ENCODE measurements at places on chromosomes 11 and 22. TPM values are rescaled to one million over a fixed set of nuclear protein-coding genes. Genes with fewer than 3 reads are reported as not detected.
A peak's percentile ranks its signal among the peaks of the same experiment; 100 is the strongest.

DNA sequence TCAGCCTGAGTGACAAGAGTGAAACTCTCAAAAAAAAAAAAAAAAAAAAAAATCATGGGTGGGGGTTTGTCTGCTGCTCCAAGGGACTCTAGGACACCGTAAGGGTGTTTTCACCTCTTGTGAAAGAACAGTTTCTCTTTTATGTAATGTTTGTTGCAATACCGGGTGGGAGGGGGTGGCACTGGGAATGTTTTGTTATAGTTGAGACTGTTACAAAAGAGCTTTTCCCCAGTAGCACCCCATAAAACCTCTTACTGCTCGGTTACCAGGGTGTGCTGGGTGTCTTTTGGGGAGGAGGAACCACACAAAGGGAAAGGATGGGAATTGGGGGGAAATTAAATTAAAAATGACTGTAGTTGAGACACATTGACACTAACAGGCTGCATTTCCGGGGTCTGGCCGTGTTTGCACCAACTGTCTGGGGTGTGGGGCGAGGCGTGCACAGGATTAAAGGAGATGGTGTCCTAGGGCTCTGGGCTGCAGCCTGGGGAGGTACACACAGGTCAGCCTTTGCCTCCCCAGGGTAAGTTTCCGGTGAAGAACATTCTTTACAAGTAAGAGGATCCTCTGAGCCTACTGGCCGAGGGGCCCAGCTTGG lies 1.6 kb downstream of the NFAM1 start:
- DNase-seq = peak; percentile 36

CARD16 gene
- total RNA-seq = 14.0 TPM

GRCh38 chr11:58597486-58598144 lies 18.8 kb downstream of the ZFP91 start:
- no peak for DNase-seq

- DNase-seq = no peak
These were observed 59.5 kb upstream of the SCUBE2 start for GRCh38 chr11:9150926-9151325.

OR8A1 gene
- not detected for total RNA-seq

OR52N4 gene
- not detected for total RNA-seq

- DNase-seq = no peak
These were observed 95.3 kb downstream of the CCDC83 start for GRCh38 chr11:85950317-85951048.

DNA sequence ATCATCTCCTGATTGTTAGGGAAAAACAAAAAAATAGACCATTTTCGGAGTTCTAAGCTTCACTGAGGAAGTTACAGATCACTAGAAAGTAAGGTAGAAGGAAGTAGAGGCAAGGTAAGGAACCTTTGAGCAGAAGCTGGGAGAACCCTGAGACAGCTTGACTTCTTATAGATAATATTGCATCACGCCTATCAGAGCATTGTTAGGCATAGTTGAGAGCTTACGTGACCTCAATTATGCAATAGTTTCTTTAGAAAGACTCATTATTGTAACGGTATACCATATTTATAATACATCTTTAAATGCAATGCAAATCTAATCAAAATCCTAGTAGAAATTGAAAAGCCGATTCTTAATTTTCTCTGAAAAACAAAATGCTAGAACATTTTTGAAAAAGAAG lies 4.9 kb downstream of the TBRG1 start:
- DNase-seq = peak; percentile 46

TRAF6 gene
- total RNA-seq = 9.2 TPM

DNA sequence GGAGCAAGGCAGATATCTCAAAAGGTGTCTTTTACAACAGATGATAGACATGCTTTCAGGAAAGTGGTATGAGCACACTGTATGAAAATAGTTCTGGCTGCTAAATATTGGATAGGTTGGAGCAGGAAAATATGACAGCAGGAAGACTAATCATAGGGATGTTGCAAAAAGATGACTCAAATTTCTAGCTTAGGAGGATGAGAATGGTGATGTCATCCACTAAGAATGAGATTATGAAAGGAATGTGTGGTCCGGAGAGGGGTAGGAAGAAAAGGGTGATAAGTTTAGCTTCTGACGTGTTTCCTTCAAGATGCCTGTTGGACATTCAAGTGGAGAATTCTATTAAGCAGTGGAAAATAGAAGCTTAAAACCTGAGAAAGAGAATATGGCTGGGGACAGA lies 46.4 kb downstream of the RCN1 start:
- DNase-seq = peak; percentile 80

OR4D5 gene
- not detected for total RNA-seq

DNA sequence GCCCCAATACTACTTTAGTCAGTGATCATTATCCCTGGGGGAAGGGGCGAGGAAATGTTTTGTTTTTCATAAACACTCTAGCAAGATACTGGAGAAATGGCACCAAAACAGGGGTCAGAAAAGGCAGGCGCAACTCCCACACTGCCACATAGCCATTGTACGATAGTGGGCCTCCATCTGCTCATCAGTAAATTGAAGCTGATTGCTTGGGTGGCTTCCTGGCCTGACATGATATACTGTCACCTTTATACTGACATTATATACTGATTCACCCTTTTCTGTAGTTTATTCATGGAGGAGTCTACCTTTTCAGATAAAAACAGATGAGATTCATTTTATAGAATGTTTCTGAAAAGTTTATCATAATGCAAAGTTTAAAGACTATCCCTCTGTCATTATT lies 51.6 kb upstream of the CCDC34 start:
- no peak for DNase-seq

DNA sequence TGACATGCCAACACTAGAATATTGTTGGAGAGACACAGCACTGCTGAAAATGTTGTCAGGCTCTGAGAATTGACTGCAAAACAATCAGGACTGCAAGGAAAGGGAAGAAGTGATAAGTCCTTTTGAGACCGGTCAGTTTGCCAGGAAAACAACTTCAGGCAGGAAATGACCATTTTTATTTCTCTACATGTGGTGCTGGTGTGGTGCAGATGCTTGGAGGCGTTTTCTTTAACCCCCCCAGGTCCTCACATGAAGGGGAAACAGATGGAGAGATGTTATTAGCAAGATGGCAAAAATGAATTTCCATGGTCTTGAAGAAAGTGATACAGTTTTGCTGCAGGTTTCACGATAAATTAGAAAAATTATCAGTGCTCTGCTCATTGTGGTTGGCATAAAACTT lies 5.7 kb downstream of the AP2A2 start:
- DNase-seq = no peak

SCN2B gene
- total RNA-seq = not detected

GRCh38 chr11:100066399-100066798 lies 620.7 kb upstream of the ARHGAP42 start:
- DNase-seq = no peak

- DNase-seq = peak; percentile 16
These were observed 9.0 kb downstream of the TUBA8 start for GRCh38 chr22:18119409-18120110.

GRCh38 chr22:47533961-47534803 lies 771.7 kb downstream of the TBC1D22A start:
- no peak for DNase-seq

DNA sequence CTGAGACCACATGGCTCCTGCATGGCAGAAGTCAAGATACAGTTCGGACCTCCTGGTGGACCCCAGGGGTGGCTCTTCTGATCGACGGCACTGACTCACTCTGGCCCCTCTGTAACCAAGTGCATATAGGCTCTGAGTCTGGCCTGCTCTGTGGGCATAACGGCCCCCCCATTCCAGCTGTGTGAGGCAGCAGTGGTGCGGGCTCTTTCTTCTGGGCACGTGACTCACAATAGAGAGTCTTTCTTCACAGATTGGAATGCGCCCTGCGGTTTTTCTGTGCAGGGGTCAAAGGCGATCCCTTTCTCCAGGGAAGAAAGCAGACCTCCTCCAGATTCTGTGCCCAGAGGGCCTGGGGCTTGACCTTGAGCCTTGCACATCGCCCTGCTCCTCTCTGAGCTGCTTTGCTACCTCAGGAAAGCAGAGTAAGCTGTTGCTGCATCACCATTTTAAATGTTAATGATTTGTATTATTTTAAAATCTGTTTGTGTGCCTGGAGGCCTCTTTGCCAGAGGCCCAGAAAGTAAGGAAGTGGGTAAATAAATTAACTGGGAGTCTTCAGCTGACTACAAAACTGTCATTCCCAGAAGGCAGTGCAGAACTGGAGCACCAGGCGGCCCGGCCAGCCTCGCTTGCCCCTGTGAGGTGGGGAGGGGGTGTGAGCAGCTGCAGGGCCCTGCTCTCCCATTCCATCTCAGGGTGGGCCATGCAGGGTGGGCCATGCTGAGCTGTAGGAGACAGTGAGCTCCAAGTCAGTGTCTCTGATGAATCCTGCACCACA lies 199.0 kb downstream of the GRIK4 start:
- peak; percentile 83 for DNase-seq

GRCh38 chr11:48091426-48092102 lies 111.2 kb downstream of the PTPRJ start:
- no peak for DNase-seq

GRCh38 chr11:67274768-67275605 lies 8.7 kb downstream of the GRK2 start:
- DNase-seq = no peak

C11orf86 gene
- total RNA-seq = not detected

- DNase-seq = peak; percentile 11
These were observed 478.8 kb upstream of the RAG2 start for GRCh38 chr11:37076866-37077265.

MS4A4A gene
- not detected for total RNA-seq

GRCh38 chr22:17638182-17638431 lies 450 bp upstream of the BCL2L13 start:
- DNase-seq = no peak

All from MCF 10A (cell line).